ENCODE measurements at places on chromosomes 6 and 20.

DNA sequence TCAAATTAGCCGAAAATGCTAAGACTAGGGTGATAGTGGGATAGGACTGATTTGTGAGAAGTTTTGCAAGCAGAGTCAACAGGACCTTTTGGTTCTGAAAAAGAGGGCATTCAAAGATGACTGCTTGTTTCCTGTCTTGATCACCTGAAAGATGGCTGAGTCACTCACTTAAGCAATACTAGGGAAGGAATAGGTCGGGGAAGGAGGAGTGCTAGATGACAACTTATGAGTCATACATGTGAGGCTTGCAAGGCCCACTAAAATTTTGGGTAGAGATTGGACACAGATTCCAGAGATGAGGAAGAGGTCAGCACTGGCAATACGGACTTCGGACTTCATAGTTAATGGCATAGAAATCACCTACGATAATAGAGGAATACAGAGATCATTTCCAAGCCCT is 89.2 kb downstream of the FAM83B start:
- no peak for DNase-seq

DNA sequence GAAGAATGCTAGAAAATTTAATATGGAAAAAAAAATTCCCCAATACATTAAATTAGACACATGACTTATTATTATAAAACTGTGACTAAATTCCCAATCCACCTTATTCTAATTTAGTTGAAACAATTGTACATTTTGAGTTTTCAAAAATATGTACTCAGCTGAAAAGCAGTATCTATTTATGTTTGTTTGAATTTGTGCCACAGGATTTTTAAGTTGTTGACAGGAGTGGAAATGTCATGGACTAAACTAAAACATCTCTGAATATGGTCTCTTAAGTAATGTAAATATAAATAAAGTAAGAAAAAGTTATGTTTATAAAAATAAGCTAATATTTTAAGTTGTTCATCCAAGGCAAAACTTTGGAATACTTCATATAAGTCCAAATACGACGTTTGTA is 86.9 kb downstream of the COL21A1 start:
- DNase-seq = no peak

DNA sequence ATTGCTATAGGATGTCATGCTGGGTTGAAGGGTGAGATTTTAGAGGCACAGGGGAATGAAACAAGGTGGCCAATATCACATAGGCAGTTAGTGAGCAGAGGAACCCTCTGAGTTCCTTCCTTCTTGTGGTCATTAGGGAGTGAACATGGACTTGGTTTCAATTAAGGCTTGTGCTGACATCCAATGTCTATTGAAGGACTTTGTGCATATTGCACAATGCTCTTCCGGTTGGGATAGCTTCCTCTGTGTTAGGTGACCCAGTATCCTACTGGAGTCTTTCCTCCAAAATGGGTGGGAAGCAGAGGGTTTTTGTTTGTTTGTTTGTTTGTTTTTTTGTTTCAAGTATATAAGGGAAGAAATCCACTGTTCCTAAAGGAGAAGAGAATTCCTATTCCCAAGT is 98.5 kb downstream of the HDGFL1 start:
- DNase-seq = no peak

GRCh38 chr6:32184084-32184640 is at the start of gene AGER:
Gene AGER (minus strand): TSS chr6:32184253. CDS start chr6:32184222, 31 bp downstream.
- DNase-seq = no peak

DNA sequence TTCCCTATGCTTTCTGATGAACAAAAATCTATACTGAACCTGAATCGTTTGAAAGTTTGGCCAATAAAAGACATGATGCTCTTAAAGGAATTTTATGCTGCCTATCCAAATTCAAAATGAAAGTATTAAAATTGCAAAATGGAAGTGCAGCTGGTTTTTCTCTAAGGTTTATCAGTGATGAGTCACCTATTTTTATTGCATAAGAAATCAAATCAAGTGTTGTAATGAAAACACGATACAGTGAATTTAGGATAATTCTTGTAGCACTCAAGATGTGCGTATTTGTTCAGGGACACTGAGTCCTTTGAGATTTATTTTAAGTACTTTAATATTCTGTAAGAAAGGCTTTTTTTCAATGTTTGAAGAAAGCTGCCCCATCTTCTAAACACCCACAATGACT is 409.5 kb downstream of the ADGRB3 start:
- no peak for DNase-seq

GRCh38 chr20:24425523-24426135 is 43.8 kb upstream of the SYNDIG1 start:
- DNase-seq = no peak

- no peak for DNase-seq
These were observed 32.2 kb downstream of the PMEPA1 start for GRCh38 chr20:57677584-57677982.

- DNase-seq = no peak
These were observed 94.1 kb downstream of the TMEM242 start for GRCh38 chr6:157229132-157229618.

- DNase-seq = no peak
These were observed 166.0 kb upstream of the SCGN start for GRCh38 chr6:25485821-25486534.

DNA sequence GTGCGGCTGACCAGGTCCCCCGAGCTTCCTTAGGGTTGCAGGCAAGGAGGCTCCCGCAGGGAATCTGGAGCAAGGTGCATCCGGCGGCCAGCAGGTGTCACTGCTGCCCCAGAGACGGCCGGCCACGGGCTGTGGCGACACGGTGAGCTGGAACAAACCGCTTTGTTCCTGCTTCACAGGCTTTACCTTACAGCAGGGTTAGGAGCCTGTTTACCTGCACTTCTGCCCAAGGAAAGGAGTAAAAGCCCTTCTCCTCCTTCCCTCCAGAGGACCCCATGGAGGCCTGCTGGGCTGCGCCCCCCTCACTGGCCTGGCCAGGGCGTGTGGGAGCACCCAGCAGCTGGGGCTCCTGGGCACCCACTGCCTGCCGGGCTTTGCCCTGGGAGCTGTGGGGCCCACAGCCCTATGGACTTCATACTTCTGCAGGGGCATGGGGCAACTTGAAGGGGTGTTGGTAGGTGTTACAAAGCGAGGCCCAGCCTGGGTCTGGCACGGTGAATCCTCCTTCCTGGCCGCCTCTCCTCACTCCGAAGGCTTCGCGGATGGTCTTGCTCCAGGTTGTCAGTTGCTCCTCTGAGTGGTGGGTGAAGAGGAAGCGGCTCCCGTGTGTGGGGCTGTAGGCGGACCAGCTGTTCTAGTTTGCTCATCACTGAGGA is 88.4 kb downstream of the CDC5L start:
- peak; percentile 25 for DNase-seq

GRCh38 chr6:17930321-17930993 is 57.0 kb downstream of the KIF13A start:
- no peak for DNase-seq

- peak; percentile 52 for DNase-seq
These were observed 8.5 kb downstream of the SYNGAP1 start for GRCh38 chr6:33428224-33428965.

- peak; percentile 47 for DNase-seq
These were observed 224.9 kb upstream of the DTNBP1 start for GRCh38 chr6:15887491-15888461.

DNA sequence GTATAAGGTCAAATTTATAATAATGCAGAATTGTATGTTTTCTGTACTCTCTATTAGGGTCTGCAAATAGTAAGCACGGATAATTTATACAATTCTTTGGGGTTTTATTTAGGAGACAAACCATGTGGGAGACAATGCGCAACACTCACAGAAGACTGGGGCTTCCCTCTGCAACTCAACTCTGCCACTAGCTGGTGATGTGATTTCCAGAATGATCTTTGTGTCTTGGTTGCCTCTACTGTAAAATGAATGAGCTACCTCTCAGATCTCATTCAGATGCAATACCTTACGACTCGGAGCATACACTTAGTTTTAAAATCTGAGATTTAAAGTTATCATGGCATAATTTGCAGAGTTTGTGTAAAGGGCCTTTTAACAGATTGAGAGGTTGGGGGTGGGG is 6.4 kb downstream of the MAN1A1 start:
- DNase-seq = no peak

- peak; percentile 7 for DNase-seq
These were observed 72.4 kb downstream of the HFE start for GRCh38 chr6:26159357-26160273.

- no peak for DNase-seq
These were observed 174.7 kb downstream of the DHX35 start for GRCh38 chr20:39136798-39137197.

GRCh38 chr6:6826095-6826901 is 237.8 kb downstream of the LY86 start:
- DNase-seq = no peak

DNA sequence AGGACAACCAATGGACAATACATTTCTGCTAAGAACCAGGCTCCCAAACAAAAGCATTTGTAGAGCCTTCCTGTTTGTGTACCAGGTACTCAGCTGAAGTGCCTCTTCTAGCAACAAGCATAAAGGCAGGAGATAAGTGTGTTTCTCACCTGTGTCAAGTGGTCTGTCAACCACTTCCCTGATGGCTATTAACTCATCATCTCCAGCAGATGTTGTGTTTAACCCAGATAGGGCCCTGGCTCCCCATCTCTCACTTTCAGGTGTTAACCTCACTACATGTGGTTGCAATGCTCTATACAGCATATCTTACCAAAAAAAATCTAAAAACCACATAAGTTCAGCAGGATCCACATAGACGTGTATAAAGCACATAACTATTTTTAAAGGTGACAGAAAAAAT is 9.6 kb upstream of the IL17A start:
- no peak for DNase-seq

- no peak for DNase-seq
These were observed 37.8 kb downstream of the MUC22 start for GRCh38 chr6:31048099-31048498.

GRCh38 chr6:89184344-89184743 is 32.8 kb downstream of the GABRR1 start:
- no peak for DNase-seq

Measured in naive B cell (primary cell).